ENCODE measurements at places on chromosomes 6 and 20.

GRCh38 chr6:63525186-63525878, 46.9 kb upstream of the LOC128125822 start:
- peak; percentile 3 for DNase-seq

DNA sequence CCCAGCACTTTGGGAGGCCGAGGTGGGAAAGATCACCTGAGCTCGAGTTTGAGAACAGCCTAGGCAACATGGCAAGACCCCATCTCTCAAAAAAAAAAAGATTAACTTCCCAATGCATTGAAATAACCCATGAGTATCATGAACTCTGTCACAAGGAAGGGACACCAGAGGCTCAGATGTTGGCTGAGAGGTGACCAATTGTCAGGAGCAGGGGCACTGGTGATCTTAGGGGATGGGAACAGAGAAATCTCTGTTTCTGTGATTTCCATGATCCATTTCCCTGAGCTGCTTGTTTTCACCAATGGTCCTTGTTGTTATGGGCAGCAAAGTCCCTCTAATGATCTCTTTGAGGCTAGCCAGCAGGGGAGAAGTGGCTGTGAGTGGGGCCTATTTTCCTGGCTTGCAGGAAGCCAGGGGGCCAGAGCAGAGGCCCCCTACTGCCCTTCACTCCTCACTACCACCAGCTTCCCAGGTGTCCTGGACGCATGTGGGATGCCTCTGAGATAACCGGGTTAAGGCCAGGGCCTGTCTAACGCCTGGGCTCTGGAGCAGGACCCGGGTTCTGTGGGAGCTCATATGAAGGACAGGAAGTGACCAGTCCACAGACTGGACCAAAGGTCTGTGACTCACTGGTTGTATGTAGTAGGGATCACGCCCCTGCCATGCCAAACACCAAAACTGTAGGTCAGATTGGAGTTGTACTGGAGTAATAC, 54.4 kb downstream of the PCNA start:
- DNase-seq: no peak

- no peak for DNase-seq
Measured at GRCh38 chr6:4029687-4030086, 49.2 kb downstream of the FAM217A start.

- DNase-seq: no peak
Measured at GRCh38 chr20:16459019-16459700, 114.1 kb downstream of the KIF16B start.

DNA sequence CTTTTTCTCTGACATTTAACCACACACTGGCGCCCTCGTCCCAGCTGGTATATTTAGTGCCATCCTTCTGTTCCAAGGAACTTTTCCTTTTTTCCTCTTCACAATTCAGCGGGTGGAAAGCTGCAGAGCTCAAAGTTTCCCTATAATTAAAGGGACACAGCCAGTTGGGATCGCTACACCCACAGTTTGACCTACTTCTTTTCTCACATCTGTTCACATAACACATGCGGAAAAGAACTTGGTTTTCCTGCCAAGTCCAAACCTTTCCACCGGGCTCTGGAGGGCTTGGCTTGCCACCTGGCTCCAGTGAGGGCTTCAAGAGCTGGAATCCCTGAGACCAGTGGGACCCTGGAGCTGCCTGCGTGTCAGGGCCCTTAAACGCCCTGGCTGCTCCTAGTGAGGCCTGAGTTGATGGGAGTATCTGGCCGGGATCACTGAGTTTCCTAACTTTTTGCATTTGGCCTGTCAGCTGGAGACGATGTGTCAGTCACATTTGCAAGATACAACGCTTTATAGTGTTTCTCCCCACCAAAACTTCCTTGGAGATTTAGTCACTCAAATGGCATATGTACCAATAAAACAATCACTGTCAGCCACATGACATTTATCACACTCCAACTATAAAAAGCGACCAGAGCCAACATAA, 176.0 kb downstream of the SASH1 start:
- DNase-seq: no peak

GRCh38 chr6:28838634-28839442, 84.9 kb downstream of the TRIM27 start:
- peak; percentile 75 for DNase-seq

DNA sequence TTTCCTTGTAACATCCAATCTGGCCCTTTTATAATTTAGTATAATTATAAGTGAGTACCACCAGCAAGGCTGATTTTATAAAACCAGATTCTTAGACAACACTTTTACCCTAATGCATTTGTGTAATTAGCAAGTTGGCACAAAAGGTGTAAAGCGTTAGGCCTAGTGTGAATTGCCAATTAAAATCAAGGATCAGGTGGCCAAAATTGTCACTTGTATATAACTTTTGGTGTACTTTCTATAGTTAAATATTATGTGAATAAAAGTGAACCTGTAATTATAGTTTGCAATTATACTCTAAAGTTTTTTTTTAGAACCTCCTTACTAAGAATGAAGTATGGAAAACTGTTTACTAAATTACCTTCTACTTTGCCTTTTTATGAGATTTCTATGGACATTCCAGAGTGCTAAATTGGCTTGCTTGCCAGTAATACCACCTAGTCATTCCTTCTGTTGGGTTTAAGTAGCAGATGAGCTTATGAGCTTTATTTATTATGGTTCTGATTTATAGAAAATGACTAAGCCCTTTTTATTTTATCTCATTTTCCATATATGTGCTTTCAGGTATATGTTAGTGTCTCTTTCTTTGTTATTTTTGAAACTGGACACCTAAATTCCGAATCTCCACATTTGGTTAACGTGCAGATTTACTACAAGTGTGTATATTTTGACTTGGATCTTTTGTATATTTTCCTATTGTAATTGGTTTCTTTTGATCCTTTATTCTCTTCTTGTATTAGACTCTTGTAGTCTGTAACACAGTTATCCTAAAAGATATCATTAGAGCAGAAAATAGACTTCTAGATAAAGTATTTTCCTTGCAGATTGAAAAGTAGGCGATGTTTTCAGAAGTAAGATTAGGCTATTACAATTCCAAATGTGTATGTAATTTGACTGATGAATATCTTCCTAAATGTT, 3.9 kb downstream of the STXBP5 start:
- DNase-seq: no peak

- DNase-seq: no peak
Measured at GRCh38 chr6:26028746-26029569, 58.3 kb upstream of the HFE start.

DNA sequence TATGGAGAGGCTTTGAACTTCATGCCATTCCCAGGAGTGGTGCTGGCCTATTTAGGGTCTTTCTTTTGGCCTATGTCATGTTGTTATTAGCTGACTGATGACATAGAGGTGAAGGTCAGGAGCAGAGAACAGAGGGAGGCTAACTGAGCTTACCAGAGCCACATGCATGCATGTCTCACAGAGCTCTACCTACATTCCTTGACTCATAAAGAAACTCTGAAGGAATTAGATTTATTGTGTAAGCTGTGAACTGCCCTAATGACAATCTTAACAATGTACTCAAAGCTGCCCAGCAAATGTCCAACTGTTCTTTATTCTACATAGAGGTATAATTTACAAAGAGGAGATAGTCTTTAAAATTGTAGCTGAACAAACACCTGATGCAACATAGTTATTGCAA, 192.7 kb upstream of the CNR1 start:
- DNase-seq: no peak

DNA sequence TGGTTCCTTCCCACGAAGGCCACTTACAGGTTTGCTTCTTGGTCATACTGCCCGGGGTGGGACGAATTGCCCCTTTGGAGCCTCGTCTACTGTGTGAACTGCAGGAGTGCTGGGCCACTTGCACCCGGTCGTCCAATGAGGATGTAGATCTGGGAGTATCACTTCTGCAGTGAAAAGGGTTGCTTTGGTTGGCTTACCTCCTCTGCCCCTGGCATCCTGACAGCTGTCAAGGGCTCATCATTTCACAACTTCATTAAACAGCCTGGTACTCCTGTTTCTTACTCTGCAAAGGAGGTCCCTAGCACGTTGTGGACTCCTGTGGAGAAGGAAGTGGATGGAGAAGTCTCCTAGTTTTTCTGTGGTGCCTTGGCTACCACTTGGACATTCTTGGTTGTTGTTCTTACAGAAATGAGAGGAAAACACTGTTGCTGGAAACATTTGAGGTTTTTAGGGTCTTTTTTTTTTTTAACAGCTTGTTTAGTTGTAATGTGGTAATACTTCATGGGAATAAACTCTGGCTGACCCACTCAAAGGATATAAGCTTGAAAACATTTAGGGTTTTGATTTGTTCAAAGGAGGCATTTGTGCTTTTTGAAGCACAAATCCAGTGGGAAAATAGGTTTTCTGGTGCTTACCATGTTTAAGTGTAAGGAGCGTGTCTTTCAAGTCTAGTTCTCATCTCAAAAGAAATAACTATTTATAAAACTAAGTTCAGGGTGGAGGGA, 60.7 kb downstream of the AKAP12 start:
- DNase-seq: no peak

DNA sequence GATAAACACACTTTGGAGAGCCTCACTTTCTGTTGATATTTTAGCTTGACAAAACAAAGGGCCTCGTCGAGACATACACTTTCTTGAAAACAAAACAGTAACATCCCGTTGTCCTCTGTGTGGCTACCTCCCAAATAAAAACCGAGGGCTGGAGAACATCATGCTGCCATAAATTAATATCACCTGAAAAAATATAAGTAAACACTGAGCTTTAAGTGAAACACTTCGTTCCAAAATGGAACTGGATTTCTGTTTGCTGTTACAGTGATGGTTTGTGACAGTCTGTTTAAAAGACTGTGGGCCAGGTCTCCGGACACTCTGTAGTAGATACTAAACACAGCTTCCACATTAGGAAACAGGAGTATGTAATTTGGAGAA, 187.2 kb downstream of the SMOC2 start:
- DNase-seq: no peak

DNA sequence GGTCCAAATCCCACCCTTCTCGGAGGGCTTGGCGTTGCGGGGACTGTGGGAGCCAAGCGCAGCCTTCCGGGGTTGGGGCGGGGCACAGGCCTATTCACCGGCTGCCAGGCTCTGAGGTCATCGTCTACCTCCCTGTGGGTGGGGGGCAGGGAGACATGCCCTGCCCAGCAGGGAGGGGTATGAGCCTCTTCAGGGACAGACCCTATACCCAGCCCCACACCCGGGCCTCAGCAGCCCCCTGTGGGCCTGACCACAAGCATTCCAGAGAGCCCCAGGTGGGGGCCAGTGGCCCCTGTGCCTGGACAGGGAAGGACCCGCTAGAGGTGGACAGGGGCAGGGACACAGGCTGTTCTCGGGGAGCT, 11.6 kb downstream of the LAMA5 start:
- no peak for DNase-seq

DNA sequence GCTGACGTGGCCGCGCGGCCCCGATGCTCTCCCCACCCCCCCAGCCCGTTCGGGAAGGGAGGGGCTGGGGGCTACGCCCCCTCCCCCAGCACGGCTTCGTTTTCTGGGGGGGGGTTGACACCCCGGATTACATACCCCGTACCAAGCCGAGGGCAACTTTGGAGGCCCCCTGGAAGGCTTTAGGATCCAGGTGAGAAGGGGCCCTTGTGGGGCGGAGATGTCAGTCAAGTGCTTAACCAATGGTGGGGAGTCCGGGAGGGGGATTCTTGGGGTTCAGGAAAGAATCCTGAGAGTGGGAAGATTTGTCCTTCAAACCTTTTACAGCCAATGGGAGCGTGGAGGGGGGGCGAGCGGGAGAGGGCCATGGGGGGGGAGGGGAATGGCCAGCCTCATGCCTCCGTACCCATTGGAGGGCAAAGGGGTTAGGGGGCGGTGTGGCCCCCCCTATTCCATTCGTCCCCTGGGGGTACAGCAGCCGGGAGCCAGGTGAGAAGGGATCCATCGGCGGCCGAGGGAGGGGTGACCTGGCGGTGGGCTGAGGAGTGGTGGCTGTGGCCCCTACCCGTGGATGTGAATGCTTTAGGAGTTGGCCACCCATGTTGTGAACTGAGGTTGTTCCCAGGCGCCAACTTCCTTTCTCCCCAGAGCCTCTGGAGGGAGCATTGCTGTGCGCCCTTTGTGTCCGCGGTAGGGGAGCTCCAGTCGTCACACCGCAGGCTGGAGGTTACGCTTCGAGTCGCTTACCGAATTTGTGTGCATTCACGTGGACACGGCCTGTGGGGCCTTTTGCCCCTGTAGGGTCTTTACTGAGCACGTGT, 682 bp downstream of the BRD2 start:
- DNase-seq: peak; percentile 60

GRCh38 chr20:5970381-5970780, 19.9 kb downstream of the MCM8 start:
- DNase-seq: no peak

DNA sequence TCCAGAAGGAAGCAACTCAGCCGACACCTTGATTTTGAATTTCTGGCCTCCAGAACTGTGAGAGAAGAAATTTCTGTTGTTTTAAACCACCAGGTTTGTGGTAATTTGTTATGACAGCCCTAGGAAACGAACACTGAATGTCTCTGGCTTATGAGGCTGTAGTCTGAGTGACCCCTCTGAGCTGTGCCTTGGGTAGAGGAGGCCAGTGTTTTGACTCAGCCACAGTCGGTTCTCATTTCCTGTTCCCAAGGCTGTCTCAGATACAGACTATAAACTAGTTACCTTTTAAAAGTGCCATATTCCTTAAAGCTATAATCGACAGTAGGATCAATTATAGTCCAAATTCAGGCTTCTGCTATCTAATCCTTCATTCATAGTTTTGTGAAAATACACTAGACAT, 391.2 kb upstream of the MAP3K7 start:
- DNase-seq: no peak

- no peak for DNase-seq
Measured at GRCh38 chr6:100246206-100246605, 218.5 kb downstream of the SIM1 start.

DNA sequence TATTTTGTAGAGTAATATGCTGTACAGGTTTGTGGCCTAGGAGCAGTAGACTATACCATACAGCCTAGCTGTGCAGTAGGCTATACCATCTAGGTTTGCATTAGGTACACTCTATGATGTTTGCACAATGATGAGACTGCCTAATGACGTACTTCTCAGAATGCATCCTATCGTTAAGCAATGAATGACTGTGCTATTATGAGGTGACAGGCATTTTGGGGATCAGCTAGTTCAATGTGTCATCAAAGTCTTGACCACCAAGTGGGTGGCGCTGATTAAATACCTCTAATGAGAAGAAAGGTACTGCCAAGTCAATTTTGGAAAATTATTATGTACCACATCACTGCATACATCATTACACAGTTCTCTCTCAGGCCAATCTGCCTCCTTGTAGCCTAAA, 190.2 kb downstream of the BACH2 start:
- DNase-seq: no peak

DNA sequence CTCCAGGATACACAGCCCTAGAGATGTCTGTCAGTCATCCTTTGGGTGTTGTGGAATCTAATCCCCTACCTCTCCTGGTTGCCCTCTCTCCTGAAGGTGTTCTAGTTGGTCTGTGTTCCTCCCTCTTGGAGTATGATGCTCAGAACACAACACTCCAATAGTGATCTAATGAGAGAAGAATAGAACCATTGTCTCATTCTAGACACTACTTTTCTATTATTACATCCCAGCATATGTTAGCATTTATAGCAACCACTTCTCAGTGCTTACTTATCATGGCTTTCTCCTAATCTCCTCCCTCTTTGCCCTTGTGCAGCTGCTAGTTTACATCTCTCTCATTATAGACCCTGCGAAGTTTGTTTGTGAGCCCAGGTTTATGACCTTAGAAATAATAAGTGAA, 109.0 kb downstream of the UNC5CL start:
- no peak for DNase-seq

Measured in CD4-positive, alpha-beta T cell treated with Interleukin-4 for 4 hours (primary cell).